ENCODE measurements at places on chromosomes 5 and 9.

- DNase-seq = no peak
These were observed 75.8 kb upstream of the ORM1 start for GRCh38 chr9:114247077-114247476.

- DNase-seq = no peak
These were observed 197.4 kb upstream of the IL12B start for GRCh38 chr5:159527546-159528254.

GRCh38 chr5:161305601-161306000 is 240.9 kb downstream of the GABRB2 start:
- DNase-seq = no peak

- DNase-seq = no peak
These were observed 10.4 kb upstream of the ZNF354B start for GRCh38 chr5:178849316-178849715.

DNA sequence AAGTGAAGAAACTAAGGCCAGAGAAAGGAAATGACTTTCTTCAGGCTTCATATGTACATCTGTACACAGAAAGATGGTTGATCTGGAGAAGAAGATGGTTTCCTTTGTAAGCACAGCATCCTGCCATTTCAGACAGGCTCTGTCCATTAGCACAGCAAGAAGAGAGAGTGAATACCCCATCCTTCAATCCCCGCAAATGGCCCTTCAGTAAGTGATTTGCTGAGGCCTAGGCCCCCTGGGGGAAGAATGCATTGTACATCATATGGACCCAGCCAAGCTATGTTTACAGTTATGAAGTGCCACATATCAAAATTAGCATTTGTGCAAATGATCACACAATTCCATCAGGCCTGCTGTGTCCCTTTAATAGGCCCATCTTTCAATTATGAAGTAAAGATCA is 657.4 kb downstream of the BRINP1 start:
- no peak for DNase-seq

DNA sequence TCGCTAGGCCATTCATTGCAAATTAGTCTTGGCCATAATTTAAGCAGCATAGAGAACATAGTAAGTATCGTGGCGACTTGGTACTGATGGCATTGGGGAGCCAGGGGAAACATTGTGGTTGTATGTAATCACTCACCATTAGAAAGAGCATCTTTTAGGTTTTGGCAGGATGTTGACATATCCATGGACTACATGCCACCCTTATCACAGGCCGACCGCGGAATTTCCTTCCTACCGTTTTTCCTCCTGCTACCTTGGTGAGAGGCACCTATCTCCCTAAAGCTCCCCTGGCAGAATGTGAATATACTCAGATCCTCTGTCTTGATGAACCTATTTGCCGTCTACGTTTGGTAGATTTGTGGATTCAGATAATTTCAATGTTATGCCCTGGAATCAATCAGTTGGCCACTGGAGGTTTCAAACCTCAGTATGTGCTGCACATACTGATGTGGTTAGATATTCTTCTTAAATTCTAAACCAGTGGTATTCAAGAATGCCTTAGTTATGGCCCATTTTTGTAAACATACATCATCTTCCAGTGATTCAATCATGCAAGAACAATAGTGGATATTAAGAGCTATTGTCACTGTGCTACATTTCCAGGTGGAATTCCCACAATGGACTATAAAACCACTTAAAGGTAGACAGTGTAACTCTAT is 271.0 kb upstream of the HAPLN1 start:
- no peak for DNase-seq
